Fibroblast of the aortic adventitia (primary cell): ENCODE measurements at places on chromosomes 1 and 21. TPM values are rescaled to one million over a fixed set of nuclear protein-coding genes. Genes with fewer than 3 reads are reported as not detected.

DRAM2 gene
- total RNA-seq, result 48.3 and 60.9 TPM in 2 replicates

GCSAML gene
- total RNA-seq, result not detected in 2 replicates

SH2D5 gene
- total RNA-seq, result 1.6 and 3.2 TPM in 2 replicates

GRHL3 gene
- not detected in 2 replicates for total RNA-seq

NPPA gene
- total RNA-seq, result not detected in 2 replicates

OR2W3 gene
- not detected in 2 replicates for total RNA-seq

GPR37L1 gene
- not detected in 2 replicates for total RNA-seq

- DNase-seq, result no peak
Measured at GRCh38 chr1:26761217-26761616, 26.5 kb upstream of the PIGV start.

GRCh38 chr1:234546890-234547788 lies 62.8 kb downstream of the IRF2BP2 start:
- DNase-seq, result no peak

- peak; percentile 92 for DNase-seq
Measured at GRCh38 chr1:109546311-109547109, 1.9 kb upstream of the GNAI3 start.

- DNase-seq, result no peak
Measured at GRCh38 chr1:91092503-91092902, 70.7 kb upstream of the ZNF644 start.

- DNase-seq, result no peak
Measured at GRCh38 chr1:86616871-86617270, 70.0 kb downstream of the CLCA4 start.

- DNase-seq, result no peak
Measured at GRCh38 chr1:72023063-72023930, 259.0 kb downstream of the NEGR1 start.

DNA sequence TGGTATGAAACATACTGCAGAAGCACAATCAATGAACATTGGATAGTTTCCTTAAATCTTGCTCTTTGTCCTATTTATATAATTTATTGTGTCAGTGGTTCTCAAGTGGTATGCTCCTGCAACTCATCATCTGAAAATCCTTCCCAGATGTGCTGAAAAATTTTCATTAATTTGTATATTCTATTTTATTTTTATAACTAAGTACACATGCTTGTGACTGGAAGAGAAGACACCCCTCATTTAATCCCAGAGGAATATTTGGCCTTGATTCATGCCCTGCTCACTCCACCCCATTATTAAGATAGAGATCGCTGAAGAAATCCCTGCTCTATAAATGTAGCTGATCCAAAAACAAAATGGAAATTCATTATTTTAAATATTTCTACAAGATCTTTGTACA lies 870.5 kb upstream of the CXADR start:
- DNase-seq, result no peak

- peak; percentile 77 for DNase-seq
Measured at GRCh38 chr21:41933313-41934079, 20.3 kb downstream of the C2CD2 start.

DNA sequence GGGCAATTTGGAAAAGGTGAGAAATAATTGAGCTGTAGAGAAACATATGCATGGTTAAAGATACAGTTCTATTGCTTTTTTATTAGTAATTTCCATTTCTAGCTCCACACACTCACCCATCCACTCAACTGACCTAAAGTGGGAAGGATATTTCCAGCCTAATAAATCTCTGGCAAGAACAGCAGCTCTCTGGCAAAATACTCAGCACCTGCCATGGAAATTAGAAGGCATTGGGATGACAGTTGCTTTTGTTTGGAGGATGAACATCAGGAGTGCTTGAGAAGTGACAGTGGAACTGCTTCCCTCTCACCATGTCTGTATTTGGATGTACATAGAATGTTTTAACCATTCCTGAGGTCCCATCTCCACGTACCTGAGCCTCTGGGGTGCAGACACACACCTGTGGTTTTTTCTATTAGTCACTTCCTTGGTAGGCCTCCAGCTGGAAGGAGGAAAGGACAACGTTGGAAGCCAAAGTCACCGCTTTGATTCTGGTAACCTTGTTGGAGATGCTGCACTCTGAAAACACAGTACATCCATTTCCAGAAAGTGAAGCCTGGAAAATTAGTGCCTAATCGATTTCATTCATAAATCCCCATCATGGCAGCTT lies 62.3 kb upstream of the RUNX1 start:
- DNase-seq, result no peak

GRCh38 chr21:46148106-46148505 lies 7.3 kb downstream of the FTCD start:
- DNase-seq, result no peak

GRCh38 chr21:38956521-38956855 lies 150.8 kb downstream of the ETS2 start:
- no peak for DNase-seq

GRCh38 chr1:209748620-209749019 lies 7.2 kb upstream of the TRAF3IP3 start:
- no peak for DNase-seq

GRCh38 chr1:11767922-11768704 lies 6.1 kb downstream of the C1orf167 start:
- DNase-seq, result no peak
